ENCODE measurements at places on chromosomes 7 and 10.
A peak's percentile ranks its signal among the peaks of the same experiment; 100 is the strongest.

- DNase-seq, result no peak
These were observed 100.8 kb downstream of the PRTFDC1 start for GRCh38 chr10:24851629-24852028.

DNA sequence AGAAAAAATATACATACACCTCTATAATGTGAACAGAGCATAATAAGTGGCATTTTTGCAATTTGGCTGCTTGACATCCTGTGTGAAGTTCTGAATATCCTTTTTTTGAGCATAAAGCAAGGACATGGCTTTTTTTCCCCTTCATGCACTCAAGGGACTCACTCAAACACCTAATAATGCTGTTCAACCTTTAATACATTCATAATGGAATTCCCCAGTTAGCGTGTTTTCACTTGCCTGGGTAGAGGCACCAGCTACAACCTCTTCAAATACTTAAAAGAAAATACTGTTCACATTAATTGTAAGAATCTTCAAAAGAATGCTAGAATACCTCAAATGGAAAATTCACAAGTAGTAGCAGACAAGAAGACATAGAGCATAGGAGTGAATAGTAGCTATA is 316.8 kb downstream of the PCDH15 start:
- no peak for DNase-seq

- DNase-seq, result no peak
These were observed 62.0 kb downstream of the SKIDA1 start for GRCh38 chr10:21463436-21463835.

DNA sequence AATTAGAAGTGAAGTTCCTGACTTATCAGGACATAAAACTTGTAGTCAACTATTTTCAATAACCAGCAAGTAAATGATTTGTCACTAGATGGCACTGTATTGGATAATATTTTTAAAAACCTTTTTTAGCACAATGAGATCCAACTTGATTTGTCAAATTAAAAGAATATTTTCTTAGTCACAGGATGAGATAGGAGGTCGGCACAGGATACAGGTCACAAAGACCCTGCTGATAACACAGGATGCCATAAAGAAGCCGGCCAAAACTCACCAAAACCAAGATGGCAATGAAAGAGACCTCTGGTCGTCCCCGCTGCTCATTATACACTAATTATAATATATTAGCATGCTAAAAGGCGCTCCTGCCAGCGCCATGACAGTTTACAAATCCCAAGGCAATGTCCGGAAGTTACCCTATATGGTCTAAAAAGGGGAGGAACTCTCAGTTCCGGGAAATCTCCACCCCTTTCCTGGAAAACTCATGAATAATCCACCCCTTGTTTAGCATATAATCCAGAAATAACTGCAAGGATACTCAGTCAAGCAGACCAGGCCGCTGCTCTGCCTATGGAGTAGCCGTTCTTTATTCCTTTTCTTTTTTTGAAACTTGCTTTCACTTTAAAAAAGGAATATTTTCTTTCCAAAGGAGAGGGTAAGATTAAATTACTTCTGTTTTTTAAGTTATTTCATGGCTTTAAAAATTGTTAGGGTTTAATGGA is 255.7 kb upstream of the MKLN1 start:
- peak; percentile 48 for DNase-seq

DNA sequence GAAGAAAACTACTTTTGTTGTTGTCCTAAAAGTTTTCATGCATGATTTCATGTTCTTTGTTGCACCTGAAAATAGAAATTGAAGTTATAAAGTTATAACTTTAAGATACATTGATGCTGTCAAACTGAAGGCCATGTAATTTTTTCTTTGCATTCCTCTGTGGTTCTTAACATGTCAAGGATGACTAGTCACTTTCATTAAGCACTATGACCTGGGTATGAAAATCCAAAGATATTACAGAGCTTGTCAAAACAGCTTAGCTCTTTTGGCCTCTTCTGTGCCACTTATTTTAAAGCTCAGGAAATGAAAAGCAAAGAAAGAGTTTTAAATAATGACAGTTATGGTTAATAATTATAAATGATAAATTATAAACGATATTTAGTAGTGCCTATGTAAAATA is 241.6 kb upstream of the CACNA2D1 start:
- DNase-seq, result no peak

GRCh38 chr7:38274927-38275620 is 1.6 kb upstream of the TARP start:
- DNase-seq, result no peak

DNA sequence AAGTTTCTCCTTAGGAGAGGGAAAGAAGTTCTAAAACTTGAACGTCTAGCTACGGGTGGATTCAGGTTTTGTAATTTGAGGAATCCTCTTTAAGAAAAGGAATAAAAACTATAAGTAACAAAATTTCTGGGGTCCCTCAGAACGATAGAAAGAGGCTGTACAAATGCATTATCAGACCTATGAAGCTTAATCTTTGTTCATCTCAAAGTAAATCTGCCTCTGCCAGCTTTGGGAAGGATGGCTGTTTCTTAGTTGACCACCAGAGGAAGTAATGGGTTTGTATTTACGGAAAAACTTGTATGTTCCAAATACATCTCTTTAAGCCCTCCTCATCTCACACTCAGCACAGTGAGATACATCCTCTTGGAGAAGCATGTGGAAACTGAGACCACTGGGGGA is 864 bp downstream of the PSTK start:
- DNase-seq, result no peak

DNA sequence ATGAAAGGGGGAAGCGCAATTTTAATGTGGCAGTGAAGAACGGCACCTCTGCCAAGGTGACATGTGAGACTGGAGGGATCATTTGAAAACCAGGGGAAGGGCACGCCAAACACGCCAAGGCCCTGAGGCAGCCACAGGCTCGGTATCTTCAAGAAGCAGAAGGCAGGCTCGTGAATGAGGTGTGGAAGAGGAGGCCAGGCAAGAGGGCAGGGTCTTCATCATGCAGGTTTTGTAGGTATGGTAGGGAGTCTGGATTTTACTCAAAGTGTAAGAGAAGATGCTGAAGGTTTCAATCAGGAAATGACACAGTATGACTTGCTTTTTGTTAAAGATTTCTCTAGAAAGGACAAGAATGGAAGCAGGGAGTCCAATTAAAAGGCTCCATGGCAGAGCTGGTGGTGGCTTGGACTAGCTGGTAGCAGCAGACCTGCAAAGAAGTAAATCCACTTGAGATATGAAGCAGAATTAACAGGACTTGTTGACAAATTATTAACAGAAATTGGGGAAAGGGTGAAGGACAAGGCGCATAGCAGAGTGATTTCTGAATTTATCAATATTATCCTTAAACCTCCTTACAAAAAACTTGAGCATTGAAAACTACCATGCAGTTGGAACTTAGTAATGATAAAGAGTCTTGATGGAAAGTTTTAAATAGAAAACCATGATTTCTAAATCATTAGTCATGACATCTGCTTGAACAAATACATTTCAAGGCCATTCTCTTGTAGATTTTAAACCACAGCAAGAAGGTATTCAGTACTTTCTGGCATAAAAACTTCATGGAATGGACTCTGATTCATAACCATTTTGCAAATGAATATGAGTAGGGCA is 70.4 kb downstream of the COA1 start:
- peak; percentile 43 for DNase-seq

DNA sequence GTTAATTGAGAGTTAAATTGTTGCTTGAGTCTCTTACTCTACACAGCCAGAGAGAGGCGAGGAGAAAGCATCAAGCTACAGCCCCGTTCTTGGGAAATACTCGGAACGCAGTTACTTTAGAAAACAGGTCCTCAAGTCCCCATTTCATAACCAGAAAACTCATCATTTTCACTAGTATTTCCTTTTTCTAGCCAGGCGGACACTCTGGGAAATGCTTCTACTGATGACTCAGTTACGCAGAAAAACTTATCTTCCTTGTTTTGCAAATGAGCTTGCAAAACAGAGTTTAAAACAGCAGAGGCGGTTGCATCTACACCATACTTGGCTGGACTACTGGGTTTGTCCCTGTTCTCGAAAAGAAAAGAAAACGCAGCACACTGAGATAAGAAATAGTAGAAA is 111.4 kb upstream of the FGFR2 start:
- no peak for DNase-seq

DNA sequence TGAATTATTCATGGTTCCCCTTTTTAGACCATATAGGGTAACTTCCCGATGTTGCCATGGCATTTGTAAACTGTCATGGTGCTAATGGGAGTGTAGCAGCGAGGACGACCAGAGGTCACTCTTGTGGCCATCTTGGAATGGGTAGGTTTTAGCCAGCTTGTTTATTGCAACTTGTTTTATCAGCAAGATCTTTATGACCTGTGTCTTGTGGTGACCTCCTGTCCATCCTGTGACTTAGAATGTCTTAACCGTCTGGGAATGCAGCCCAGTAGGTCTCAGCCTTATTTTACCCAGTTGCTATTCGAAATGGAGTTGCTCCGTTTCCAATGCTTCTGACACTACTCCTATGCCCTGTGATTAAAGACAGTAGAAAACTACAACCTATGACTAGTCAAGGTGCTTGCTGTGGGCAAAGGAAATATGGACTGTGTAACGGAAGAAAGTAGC is 18.8 kb upstream of the PAXIP1 start:
- no peak for DNase-seq

GRCh38 chr10:49550563-49550962 is 11.6 kb upstream of the ERCC6 start:
- DNase-seq, result no peak

GRCh38 chr10:118922226-118922625 is 107.3 kb upstream of the NANOS1 start:
- DNase-seq, result no peak

- DNase-seq, result peak; percentile 51
These were observed 59.4 kb upstream of the ZNF438 start for GRCh38 chr10:31090894-31091607.

DNA sequence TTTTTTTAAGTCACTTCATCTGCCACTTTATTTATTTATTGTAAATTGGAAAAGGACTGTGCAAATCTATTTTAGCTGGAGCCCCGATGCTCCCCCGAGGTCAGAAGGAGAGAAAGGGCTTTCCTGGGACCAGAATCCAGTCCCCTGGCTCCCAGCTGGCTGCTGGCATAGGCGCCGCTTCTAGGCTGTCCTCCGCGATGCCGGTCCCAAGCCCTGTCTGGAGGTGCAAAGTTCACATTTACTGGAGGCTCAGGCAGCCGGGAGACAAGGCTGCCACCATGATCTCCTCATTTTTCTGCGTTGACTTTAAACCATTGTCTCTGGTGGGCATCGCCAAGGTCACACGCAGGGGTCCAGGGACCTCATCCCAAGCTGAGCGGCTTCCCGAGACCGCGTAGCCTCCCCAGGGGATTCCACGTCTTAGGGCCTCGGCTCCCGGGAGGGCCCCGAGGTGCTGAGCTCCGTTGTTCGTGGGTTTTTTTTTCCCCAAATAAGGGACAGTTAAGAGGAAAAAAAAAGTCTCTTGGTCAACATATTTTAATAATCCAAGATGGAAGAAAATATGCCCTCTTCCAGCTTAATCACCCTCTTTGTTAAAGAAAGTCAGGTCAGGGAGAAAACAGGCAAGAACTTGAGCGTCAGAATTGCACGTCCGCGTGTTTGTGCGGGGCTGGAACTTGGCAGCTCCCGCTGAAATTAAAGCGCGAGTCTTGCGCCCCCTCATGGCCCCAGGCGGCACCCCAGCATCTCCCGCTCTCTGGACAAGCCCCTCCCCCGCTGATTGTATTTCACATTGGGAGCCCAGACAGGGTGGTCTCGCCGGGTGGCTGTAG is 11.9 kb downstream of the RGR start:
- no peak for DNase-seq

DNA sequence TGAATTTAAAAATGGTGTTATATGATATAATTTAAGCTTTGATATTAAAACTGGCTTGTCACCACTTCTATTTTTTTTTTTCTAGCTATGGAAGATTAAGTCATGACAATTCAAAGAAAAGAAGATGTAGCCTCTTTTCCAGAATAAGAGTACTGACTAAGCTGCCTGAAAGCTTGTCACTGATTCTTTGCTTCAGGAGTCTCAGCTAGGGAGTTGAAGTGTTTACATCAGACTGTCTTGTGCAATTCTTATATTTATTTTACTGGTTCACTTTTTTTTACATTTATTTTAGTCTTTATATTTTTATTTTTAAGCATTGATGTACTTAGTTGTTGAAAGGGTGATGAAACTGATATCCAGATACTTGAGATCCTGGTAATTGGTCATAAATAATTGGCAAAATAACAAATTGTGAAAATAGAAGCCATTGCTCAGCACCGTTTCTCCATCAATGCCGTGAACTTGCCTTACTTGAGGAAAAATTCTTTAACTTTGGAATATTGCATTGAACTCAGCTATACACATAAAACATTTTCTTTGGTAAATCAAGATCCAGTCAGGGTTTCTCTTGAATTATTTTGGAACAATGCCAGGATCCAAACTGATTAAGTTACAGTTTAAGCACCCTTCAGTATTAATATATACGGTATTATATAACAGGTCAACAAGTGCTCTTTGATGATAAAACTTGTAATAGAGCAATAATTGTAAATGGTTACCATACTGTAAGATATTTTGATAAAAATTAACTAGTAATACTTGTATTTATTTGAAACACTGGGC is 156.4 kb downstream of the PHTF2 start:
- no peak for DNase-seq

DNA sequence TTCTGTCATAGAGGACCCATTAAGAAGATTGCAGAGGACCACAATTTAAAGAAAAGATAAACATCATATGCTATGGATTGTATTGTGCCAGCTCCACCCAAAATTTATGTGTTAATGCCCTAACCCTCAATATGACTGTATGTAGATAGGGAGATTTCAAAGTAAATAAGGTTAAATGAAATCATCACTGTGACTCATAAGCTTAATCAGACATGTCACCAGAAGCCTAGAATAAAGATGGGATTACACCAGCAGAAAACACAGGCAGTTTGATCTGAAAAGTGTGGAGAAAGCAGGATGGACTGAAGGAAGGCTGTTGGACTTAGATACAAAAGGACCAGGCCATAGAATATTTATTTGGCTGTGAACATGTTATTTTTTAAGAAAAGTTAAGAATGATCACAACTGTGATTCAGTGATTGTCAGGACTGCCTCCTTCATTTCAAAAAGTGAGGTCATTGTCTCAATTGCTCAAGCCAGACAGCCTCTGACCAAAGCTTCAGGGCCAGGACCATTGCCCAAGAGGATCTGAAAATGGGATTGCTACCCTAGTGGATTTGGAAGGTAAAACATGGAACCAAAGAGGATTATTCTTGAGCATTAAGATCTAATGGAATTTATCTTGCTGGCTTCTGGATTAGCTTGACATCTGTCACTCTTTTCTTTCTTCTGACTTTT is 270.8 kb upstream of the POM121L12 start:
- DNase-seq, result no peak

DNA sequence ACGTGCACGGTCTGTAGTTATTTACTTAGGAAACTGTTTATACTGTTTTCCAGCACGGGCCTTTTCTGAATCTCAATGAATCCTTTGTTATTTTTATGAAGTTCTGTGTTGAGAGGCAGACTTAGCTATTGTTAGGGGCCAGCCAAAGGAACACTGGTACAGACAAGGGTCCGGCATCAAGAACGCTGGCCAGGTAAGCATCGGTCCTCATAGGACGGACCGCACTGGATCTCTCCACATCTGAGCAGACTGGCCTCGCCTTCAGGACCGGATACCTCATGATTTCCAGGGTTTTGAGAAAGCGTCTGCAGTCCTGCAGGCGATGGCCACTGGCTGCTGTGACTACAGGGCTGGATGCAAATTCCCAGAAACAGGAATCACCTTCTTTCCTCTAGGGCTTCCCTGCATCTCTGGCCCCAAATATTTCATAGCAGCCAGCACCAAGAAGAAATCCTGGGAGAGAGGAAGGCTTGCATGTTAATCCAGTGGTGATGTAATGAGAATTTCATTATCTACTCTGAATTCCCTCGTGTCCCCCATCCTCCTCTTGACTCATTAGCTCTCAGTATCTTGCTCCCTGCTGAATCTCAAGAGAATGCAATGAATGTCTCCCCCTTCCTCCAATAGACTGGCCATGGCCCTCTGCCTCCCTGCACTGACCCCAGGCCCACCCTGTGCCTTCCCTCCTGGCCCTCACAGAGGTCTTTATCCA is 325.4 kb upstream of the NPVF start:
- no peak for DNase-seq

All from CD4-positive, CD25-positive, alpha-beta regulatory T cell (primary cell).